T follicular helper cell (primary cell): ENCODE measurements at places on chromosomes 12 and 14.

DNA sequence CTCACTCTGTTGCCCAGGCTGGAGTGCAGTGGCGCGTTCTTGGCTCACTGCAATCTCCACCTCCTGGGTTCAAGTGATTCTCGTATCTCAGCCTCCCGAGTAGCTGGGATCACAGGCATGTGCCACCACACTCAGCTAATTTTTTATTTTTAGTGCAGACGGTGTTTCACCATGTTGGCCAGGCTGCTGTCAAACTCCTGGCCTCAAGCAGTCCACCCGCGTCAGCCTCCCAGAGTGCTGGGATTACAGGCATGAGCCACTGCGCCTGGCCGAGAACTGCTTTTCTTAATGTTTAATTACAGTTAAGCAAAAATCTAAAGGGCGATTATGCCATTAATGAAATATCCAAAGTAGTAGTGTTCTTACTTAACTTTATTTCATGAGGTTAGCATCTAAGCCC lies 13.6 kb downstream of the YARS2 start:
- no peak for DNase-seq

- no peak for DNase-seq
These were observed 58.6 kb downstream of the PHETA1 start for GRCh38 chr12:111310076-111310870.

DNA sequence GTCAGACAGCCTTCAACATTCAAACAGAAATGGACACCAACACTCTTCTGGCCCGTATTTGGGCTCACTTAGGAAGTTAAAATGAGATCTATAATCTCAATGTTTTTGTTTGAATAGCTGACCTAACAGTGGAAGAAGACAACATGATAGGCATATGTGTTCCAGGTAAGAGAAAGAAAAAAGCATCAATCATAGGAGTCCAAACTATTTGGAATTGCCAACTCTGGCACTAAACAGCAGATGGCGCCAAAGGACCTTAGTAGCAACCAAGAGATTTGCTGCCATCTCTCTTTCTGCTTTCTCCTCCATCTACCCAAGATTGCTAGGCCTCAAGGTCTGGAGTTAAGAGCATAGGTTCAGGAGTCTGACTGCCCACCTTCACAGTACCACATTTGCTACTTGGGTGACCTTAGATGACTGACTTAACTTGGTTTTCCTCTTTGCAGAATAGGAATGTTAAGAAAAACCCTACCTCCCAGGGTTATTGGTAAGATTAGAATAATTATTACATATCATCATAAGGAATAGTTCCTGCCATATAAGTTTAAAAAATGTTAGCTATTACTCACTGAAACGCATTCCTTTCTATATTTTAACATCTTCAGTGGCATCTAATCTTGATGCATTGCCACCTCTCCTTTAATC lies 30.2 kb downstream of the PEX5 start:
- peak; percentile 62 for DNase-seq

- no peak for DNase-seq
These were observed 12.9 kb downstream of the NCOR2 start for GRCh38 chr12:124554429-124555029.

GRCh38 chr12:79933532-79934264 lies 1.2 kb downstream of the PPP1R12A start:
- no peak for DNase-seq

DNA sequence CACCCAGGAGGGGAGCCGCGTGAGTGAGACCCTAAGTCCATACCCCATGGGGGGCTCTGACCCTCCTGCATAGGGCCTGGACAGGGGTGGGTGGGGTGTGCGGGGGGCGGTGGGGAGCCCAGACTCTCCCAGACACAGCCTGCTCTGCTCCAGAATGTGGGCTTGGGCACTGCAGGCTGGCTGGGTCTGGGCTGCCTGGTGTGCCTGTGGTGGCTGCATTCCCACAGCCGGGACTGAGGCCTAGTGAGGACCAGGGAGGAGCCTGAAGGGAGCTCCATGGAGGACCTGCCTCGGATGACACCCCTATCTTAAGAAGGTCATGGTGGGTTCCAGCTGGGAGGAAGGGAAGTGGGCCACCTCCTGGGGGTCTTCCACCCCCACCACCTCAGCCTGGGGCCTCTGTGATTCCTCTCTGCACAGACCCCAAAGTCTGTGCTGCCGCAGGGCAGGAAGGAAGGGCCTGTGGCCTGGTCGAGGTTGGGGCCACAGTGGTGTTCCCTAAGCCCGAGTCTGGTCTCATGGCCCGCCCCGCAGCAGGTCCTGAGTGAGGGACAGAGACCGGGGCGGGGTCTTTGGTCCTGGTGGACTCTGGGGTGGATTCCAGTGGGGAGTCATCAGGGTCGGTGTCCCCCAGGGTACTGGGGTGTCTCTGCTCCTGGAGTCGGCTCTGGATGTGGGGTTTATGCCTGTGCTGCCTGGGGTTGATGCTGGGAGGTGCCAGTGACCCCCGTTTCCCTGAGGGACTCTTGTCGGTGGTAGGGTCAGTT lies 392.3 kb downstream of the TMEM121 start:
- DNase-seq = no peak

DNA sequence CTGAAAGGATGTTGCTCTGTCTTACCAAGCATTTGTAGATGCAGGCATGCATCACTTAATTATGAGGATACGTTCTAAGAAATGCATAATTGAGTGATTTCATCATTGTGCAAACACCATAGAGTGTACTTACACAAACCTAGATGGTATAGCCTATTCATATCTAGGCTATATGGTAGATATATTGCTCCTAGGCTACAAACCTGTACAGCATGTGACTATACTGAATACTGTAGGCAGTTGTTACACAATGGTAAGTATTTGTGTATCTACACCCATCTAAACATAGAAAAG lies 75.9 kb downstream of the IFT81 start:
- no peak for DNase-seq

DNA sequence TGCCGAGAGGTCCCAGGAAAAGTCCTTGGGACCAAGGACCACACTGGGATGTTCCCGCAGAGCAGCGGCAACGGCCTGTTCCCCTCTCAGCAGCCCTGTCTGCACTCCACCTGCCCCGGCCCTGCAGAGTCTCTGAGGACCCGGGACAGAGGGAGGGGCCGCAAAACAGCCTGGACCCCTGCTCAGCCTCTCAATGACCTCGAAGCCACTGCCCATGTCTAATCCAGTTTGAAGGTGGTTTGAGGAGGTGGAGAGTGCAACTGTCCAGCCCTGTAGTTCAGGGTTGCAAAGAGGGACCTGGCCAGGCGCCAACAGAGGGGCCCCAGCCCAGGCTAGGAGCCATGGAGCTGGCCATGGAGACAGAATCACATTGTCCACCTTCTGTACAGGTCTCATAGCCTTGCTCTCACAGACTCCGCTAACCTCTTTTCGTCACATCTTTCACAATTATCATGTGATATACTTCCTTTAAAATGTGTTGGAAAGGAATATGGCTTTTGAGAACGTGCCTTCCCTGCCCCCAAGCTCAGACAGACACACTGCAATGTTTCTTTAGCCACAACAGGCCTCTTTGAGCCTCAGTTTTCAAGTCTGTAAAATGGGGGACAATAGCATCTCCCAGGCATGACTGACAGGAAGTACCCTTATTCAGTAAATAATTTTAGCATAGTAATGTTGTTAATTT lies 49.3 kb downstream of the ACTN1 start:
- no peak for DNase-seq

DNA sequence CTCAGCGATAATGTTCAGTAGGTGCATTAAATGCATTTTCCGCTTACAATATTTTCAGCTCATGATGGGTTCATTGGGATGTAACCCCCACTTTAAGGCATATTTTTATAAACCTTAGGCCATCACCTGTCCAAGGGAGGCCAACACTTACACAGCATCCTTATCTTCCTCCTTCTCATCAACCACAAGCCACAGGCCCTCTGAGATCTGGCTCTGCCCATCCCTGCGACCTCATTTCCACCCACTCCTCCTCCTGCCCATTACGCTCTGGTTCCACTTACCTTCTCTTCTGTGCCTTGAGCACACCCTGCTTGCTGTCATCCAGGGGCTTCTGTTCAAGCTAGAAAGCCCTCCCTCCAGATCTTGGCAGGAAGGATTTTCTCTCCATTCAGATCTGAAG lies 93.2 kb downstream of the EGLN3 start:
- no peak for DNase-seq

- DNase-seq = no peak
These were observed 70.4 kb downstream of the CHGA start for GRCh38 chr14:92993302-92993701.

DNA sequence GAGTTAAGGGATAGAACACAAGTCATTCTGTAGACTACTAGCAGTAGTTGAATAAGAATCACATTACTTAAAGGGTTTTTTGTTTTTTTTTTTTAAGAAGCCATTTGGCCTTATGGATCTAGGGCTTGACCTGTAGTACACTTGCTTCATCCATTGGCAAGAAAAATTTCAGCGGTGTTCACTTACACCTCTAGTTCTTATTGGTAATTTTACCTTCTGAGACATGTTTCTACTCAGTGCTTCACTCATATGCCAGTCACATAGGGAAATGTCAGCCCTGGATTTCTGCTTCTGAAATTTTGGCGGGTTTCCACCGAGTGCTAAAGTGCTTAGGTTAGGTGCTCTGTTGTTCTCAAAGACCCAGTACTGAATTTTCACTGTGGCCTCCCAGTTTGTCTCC lies 72.9 kb downstream of the FRMD6 start:
- no peak for DNase-seq

GRCh38 chr12:104557488-104558195 lies 100.9 kb downstream of the CHST11 start:
- DNase-seq = no peak

DNA sequence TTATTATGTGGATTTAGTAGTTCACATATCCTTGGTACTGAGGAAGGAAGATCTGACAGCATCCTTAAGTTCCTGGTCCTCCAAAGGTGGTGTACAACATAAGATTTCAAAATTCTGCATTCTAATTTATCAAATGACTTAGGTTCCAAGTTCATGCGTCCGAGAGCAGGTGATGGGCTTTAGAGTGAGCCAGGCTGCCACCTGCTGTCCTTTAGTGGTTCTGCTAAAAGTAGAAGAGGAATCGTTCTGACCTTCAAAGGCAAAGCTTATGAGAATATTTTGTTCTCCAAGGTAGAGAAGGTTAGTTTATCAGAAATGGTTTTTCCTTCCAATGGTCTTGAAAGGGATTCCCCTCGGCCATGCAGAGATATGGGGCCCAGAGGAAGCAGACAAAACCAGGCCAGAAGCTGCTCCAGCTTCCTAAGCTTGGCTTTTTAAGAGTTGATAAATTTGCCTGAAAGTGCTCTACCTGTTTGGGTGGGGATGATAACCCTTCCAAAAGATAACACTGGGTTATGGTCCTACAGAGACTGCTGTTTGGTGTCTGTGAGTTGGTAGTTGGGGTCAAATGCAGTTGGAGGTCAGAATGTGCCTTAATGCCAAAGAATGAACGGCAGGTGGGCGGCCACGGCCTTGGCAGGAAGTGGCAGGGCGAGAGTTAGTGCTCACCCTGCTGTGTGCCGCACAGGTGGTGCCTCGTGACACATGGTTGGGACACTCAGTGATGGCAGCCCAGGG lies 29.1 kb upstream of the LRTM2 start:
- peak; percentile 53 for DNase-seq

GRCh38 chr12:4273652-4274395 lies at the start of gene CCND2:
Gene CCND2 (plus strand): TSS chr12:4273762. CDS start chr12:4274041, 279 bp downstream.
- peak; percentile 67 for DNase-seq
